Activated CD4-positive, alpha-beta memory T cell treated with anti-CD3 and anti-CD28 coated beads, Interleukin-2, amount 10 ng/mL, durations not matched to agents 7 days and 5 days (primary cell): ENCODE measurements at places on chromosomes 6 and 20.

GRCh38 chr6:47634210-47635047 is 64.0 kb upstream of the ADGRF4 start:
- H3K4me1 ChIP-seq: peaks cover 8% of the 10 kb centered on the region
- DNase-seq: no peak
- peaks cover 14% of the 10 kb centered on the region for H3K27me3 ChIP-seq
- H3K36me3 ChIP-seq: no peaks in the 10 kb centered on the region
- H3K27ac ChIP-seq: no peak overlapping the region
- H3K4me3 ChIP-seq: no peak overlapping the region

- H3K27ac ChIP-seq: no peak overlapping the region
- H3K4me3 ChIP-seq: no peak overlapping the region
- DNase-seq: no peak
- H3K4me1 ChIP-seq: no peaks in the 10 kb centered on the region
- peaks cover 12% of the 10 kb centered on the region for H3K27me3 ChIP-seq
- no peaks in the 10 kb centered on the region for H3K36me3 ChIP-seq
These were observed 141.5 kb upstream of the PDE10A start for GRCh38 chr6:165804331-165805066.

DNA sequence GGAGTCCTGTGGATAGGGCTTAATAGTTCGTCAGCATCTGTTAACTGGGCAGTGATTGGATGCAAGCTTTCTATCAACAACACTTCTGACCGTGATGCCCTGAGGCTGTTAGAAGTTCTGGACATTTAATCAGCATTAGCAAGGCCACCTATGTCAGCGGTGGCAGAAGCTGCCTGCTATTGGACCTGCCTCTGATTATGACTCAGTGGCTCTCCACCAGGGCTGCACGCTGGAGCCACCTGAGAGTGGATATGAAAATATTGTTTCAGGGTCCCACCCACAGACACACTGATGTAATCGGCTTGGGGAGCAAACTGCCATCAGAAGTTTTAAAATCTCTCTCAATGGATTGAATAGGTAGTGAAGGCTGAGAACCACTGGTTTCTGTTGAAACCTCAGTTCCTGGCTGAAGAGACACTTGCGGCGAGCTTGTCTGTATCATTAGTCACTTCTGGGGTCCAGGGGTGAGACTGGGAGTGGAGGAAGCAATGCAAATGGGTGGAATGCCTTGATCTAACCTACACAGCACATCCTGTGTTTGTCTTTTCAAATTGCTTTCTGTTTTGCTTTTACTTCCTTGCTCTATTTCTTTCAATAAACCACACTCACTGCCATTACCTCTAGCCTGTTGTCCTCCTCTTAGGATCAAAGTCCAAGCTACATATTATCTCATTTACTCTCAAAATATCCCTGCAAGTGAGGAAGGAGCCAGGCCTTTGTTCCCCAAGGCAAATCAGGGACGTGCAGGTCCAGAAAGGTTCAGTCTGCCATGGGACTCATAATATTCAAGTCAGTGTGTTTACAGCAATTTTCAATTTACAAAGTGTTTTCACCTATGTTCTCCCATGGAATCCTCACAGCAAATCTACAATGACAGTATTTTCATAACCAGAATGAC is 4.2 kb downstream of the CLIC5 start:
- H3K4me3 ChIP-seq: peak overlapping the region; percentile 56
- H3K27ac ChIP-seq: peak overlapping the region; percentile 90
- peaks cover 1% of the 10 kb centered on the region for H3K36me3 ChIP-seq
- H3K27me3 ChIP-seq: peaks cover 3% of the 10 kb centered on the region

DNA sequence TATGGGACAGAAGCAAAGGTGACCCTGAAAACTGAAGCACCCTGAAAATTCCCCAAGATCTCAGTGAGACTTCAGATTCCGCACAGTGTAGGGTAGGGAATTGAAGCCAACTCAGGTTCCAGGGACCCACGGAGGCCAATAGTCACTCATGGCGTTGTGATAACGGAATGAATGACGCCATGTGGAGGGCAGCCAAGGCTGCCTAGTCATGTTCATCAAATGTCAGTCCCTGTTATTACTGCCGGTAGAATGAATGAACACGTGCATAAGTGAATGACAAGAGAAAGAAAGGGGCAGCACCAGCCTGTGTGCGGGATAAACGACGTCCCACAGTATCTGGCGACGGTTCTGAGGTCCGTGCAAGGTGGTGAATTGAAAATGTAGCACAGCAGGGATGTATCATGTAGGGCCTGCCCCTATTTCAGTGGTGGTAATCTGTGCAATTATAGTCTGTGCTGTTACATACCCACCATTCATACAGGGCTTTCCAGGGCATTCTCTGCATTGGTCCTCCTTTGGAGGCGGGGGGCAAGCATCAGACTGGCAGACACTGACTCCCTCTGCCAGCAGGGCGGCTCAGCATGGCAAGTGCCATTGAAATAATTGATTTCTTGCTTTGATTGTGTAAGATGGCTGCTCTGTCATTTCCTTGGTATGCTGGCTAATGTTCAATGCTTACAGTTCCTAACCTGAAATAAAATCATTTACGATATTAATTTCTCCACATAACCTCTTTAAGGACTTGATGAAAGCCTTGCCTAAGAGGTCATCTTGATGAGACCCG is 386.9 kb downstream of the CDH4 start:
- H3K27me3 ChIP-seq: no peaks in the 10 kb centered on the region
- H3K27ac ChIP-seq: no peak overlapping the region
- no peaks in the 10 kb centered on the region for H3K4me1 ChIP-seq
- no peak for DNase-seq

DNA sequence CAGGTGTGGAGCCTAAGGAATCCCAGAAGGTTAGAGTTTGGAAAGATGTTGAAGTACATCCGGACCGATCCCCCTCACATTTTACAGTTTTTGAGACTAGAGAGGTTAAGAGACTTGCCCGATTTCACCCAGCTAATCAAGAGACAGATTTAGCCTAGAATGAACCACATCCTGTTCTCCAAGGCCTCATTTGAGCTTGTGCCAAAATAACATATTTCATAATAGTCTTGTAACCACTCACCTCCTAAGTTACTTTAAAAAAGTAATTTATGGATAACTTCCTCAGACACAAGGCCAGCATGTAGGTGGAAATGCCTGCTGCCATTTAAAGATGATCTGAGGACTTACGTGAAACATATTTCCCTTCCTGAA is 39.8 kb upstream of the ARHGAP18 start:
- H3K4me3 ChIP-seq: peak overlapping the region; percentile 56
- peaks cover 46% of the 10 kb centered on the region for H3K4me1 ChIP-seq
- no peaks in the 10 kb centered on the region for H3K27me3 ChIP-seq
- peak; percentile 19 for DNase-seq
- H3K27ac ChIP-seq: peak overlapping the region; percentile 85
- H3K36me3 ChIP-seq: no peaks in the 10 kb centered on the region

DNA sequence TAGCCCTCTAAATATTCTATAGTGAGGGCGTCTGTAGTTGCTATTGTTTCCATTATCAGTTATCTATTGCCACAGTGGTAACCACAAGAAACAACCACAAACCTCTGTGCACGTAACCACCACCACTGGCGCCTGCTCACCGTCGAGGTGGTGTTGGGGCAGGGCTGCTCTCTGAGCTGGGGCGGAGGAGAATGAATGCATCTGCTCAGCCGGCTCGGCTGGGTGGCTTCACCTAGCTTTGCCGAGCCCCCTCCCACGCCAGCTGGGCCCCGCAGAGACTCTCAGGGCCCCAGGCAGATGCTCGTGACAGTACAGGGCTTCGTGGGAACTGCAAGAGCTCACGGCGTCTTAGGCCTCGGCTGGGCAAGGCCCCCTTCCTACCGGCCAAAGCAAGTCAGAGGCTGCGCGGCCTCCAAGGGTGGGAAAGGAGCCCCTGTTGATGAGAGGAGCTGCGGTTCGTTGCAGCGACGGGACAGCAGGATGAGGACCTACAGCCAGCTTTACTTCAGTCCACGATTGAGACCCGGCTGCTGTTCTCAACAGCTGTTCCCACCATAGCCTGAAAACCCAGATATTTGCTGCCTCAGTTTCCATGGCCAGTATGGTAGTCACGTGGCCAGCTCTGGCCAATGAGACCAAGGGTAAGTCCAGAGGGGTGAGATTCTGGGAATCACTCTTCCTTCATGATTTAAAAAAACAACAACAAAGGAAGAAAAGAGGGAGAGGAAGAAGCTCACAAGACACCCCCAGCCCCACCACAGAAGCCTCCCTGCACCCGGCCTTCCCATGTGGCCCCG is 120.2 kb upstream of the AFDN start:
- peak; percentile 83 for DNase-seq
- H3K4me1 ChIP-seq: peaks cover 33% of the 10 kb centered on the region
- H3K4me3 ChIP-seq: peak overlapping the region; percentile 60
- no peaks in the 10 kb centered on the region for H3K36me3 ChIP-seq
- peaks cover 79% of the 10 kb centered on the region for H3K27me3 ChIP-seq
- H3K27ac ChIP-seq: peak overlapping the region; percentile 69

DNA sequence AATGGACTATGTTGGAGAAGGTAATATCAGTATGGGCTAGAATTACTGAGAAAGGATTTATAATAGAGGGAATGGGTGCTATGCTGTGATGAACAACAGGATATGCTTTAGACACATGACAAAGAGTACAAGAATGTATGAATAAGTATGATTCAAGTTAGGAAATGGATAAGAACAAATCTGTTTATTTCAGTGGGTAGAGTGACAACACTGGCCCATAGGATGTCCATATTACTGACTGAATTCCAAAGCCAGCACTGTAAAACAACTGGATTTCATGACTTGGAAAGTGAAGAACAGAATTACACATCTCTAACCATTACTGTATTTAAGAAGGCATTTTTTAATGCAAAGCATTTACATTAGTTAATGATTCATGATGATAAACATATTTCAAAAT is 35.9 kb downstream of the EPM2A start:
- DNase-seq: no peak
- H3K4me1 ChIP-seq: peaks cover 4% of the 10 kb centered on the region
- no peak overlapping the region for H3K27ac ChIP-seq
- no peaks in the 10 kb centered on the region for H3K36me3 ChIP-seq

DNA sequence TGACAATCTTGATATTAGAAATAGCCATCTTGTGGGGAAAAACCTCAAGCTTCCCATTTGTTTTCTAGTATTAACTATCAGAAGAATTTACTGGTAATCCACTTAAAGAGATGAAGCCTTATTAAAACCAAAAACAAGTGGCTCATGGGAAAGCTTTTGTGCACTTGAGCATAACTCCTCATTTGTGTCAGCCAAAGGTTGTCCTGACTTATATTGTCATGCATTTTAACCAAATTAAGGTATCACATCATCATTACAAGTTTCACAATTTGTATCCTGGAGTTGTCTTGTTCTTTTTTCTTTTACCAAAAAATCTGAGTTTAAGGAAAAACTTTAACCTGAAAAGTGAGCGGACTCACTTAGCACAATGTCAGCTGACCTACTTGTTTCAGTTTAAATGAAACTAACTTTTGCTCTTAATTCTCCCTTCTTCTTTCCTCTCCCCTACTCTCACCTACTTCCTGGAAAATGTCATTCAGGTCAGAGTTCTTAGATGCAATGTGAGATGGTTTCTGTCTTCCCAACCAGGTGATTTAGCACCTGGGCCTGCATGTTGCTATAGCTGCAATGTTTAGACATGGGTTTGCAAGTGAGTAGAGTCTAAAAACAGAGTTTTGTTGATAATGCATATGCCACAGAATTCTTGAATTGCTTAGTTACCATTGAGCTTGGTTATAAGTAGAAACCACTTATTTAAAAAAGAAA is 82.8 kb downstream of the TNFAIP3 start:
- H3K4me3 ChIP-seq: no peak overlapping the region
- H3K27ac ChIP-seq: no peak overlapping the region
- H3K27me3 ChIP-seq: peaks cover 3% of the 10 kb centered on the region
- no peaks in the 10 kb centered on the region for H3K36me3 ChIP-seq
- DNase-seq: no peak

DNA sequence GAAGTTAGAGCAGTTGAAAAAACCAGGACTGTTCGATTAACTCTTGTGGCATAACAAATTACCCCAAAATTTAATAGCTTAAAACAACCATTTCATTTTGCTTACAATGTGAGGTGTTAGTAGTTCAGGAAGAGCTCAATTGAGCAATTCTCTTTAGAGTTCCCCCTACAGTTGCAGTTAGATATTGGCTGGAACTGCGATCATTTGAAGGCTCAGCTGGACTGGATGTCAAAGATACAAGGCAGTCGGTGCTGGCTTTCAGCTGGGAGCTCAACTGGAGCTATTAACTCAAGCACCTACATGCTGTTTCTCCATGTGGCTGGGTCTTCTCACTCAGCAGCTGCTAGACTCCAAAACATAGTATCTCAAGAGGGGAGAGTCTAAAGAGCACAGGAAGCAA is 96.0 kb upstream of the LOC128125822 start:
- no peaks in the 10 kb centered on the region for H3K36me3 ChIP-seq
- H3K27me3 ChIP-seq: peaks cover 7% of the 10 kb centered on the region

DNA sequence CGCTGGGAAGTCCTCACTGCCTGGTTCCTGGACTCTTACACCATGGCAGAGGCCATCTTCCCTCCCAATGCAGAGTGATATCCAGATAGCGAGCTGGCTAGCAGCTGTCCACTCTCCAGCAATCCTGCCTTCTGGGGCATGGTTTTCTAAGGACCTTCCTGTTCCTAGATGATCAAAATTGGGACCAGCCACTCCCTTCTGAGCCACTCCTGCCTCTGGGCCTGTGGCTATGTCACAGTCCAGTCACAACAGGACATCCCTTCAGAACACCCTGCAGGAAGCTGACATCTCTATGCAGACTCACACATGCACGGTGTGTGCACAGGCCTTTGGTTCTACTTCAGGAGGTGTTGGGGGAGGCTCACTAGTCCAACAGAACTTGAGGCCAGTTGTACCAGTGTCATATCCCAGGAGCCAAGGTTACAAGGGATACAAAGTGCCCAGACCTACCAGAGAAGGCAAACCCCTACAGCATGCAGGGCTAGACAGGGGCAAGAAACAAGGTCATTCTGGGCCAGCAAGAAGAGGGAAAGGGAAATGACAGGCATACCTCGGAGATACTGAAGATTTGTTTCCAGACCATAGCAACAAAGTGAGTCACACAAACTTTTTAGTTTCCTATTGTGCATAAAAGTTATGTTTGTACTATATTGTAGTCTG is 2.7 kb upstream of the MCCD1 start:
- H3K4me1 ChIP-seq: peaks cover 6% of the 10 kb centered on the region
- H3K36me3 ChIP-seq: peaks cover 16% of the 10 kb centered on the region
- H3K27ac ChIP-seq: no peak overlapping the region
- H3K4me3 ChIP-seq: no peak overlapping the region

DNA sequence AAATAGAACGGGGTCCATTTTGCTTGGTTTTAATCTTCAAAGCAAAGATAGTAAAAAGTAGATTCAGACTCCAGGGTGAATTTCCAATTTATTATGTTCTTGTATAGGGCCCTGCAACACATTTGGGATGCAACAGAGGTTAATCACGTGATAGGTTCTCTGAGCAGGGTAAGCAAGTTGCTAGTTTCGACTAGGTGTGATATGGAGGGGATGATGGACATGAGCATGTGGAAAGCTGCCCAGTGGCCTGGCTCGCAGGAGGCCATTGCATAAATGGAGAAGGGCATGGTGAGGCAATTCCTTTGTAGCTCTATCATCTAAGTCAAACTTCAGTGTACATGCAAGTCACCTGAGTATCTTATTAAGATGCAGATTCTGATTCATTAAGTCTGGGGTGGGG is 17.7 kb upstream of the ADGRF4 start:
- H3K4me1 ChIP-seq: no peaks in the 10 kb centered on the region
- no peak overlapping the region for H3K27ac ChIP-seq
- no peak for DNase-seq
- no peaks in the 10 kb centered on the region for H3K36me3 ChIP-seq
- H3K4me3 ChIP-seq: no peak overlapping the region
- peaks cover 7% of the 10 kb centered on the region for H3K27me3 ChIP-seq
